ENCODE measurements at places on chromosomes 16 and 17.

GRCh38 chr17:81380131-81380530, 15.1 kb upstream of the BAHCC1 start:
- no peak for DNase-seq

DNA sequence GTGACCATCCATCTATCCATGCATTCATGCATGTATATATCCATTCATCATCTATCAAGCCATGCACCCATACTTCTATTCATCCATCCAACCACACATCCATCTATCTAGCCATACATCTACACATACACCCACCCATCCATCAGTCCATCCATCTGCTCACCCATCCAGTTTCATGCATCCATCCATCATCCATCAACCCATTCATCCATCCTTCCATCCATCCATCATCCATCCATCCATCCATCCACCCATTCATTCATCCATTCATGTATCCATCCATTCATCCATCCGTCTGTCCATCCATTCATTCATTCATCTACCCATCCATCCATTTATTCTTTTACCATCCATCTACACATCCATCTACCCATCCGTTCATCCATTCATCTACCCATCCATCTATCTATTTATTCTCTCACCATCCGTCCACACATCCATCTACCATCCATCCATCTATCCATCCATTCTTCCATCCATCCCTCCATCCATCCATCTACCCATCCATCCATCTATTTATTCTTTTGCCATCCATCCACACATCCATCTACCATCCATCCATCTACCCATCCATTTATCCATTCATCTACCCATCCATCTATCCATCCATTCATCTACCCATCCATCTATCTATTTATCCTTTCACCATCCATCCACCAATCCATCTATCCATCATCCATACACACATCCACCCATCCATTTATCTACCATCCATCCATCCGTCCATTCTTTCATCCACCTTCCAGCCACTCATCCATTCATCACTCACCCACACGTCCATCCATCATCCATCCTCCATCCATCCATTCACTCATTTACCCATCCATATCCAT, 3.2 kb downstream of the CCL17 start:
- DNase-seq = no peak

- peak; percentile 23 for DNase-seq
These were observed at the start of gene CORO1A for GRCh38 chr16:30183233-30184095. Gene CORO1A, plus strand, starts transcription at chr16:30183602. Its CDS starts 1,608 bp downstream, at chr16:30185210.

DNA sequence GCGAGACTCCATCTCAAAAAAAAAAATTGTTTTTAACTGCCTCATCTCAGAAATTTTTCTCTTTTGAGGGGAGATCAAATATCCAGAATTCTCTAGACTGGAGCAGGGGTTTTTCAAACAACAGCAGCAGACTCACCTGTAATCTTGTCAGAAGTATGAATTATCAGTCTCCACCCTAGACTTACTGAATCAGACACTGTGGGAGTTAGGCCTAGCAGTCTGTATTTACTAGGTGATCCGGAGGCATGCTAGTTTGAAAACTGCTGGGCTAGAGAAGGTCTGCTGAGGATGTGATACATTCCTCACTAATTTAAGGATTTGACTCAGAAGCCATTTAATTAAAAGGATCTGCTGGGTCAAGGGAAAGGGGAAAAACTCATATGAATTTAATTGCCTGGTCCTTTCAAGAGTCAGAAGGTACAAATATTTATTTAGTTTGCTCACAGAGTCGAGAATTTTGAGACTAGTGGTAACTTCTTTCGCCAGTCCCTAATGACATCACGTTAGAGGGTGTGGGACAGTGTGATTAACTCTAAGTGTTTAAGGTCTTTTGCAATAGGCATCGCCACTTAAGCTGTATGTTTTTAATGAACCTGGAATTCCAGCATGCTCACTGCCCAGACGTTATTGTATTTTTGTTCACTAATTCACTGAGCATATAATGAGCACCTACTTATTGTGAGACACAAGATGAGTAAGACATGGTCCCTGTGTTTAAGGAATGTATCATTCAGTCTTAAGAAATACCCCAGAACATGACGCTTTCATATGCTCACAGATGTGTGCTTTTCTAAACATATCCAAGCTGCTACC, 14.2 kb downstream of the ATP6V0A1 start:
- DNase-seq = peak; percentile 60

DNA sequence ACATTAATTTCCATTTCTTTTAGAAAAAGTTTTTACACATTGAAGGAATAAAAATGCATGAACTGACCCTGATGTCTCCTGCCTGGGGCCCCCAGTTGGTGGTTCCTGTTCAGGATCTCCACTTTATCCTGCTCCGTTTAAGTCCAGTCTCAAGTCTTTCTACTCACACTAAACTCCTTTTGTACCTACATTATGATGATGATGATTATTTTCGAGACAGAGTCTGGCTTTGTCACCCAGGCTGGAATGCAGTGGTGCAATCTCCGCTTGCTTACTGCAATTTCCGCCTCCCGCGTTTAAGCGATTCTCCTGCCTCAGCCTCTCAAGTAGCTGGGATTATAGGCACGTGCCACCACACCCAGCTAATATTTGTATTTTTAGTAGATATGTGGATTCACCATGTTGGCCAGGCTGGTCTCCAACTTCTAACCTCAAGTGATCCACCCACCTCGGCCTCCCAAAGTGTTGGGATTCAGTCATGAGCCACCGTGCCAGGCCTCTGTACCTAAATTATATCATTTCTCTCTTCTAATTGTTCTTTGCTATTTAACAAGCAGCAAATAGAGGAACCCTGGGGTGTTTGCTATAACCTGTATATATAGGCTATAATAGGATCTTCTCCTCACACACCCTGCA, 2.2 kb upstream of the FOXK2 start:
- DNase-seq = no peak

GRCh38 chr16:58110571-58111301, 18.4 kb downstream of the CFAP20 start:
- no peak for DNase-seq

- DNase-seq = no peak
These were observed 20.2 kb downstream of the SEC14L1 start for GRCh38 chr17:77160875-77161530.

- peak; percentile 30 for DNase-seq
These were observed 900.0 kb upstream of the GOT2 start for GRCh38 chr16:59634004-59634579.

DNA sequence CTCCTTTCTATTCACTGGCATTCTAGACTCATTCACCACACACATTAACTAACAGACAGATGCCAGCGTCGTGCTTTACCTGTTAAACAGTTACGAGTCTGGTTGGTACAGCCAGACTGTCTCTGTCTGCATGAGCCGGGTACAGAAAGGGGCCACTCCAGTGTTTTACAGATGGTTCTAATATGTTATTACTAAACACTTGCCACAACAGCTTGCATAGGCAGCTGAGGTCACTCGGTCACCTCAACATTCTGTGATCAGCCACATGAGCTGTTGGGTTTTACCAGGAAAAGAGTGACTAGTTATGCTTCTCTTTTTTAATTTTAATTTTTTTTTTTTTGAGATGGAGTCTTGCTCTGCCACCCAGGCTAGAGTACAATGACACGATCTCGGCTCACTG, 25.2 kb downstream of the CD300A start:
- no peak for DNase-seq

DNA sequence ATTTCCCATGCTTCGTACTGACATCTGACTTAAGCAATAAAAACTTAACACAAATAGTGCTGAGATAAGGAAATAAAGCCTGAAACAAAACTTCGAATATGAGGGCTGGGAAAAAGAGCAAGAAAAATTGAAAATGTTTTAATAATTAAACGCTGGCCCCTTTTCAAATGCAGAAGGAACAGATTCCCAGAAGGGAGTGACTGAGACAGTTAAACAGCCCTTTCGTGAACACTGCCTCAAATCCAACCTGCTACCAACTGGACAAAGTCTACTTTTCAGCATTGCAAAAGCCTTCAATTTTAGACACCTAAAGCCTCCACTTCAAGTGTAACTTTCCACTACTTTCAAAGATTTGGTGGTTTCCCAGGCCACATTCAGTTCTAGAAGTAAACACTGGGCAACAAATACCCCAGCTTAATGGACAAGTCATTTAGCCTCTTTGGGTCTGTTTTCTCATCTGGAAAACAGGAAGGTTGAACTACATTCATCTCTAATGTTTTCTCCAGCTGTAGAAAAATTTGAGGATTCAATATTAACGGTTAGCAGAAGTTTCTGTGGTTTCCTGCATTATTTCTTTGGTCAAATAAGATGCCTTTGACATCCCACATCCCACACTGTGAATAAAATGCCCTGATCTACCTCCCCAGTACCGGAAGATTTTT, 11.8 kb downstream of the RFFL start:
- DNase-seq = no peak

GRCh38 chr17:35901631-35902175, 21.5 kb upstream of the CCL5 start:
- DNase-seq = no peak

Data from AG09319 (cell line).